ENCODE measurements at places on chromosomes 7 and 10. TPM values are rescaled to one million over a fixed set of nuclear protein-coding genes. Genes with fewer than 3 reads are reported as not detected.

DNA sequence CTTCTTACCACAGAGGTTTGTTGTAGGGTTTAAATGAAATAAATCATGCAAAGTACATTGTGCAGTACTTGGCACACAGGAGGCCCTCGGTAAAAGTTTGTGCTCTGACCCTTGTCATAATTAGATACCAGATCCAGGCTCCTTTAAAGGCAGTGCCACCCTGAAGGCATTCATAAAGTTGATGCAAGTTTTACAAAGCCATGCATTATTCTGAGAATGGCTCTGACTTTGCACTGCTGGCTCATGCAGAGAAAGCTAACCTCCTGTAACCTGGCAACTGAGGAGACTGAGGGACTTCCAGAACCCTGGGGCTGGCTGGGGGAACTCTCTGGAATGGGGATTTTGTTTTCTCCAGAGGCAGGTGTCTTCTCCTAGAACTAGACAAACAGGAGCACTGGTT is 570.9 kb downstream of the CCSER2 start:
- H3K4me1 ChIP-seq: no peaks in the 10 kb centered on the region
- H3K27ac ChIP-seq: no peak overlapping the region
- H3K4me3 ChIP-seq: no peak overlapping the region
- H3K27me3 ChIP-seq: no peaks in the 10 kb centered on the region
- DNase-seq: no peak

Gene ZNF727
- total RNA-seq: 0.24 TPM

GRCh38 chr10:42975005-42975493 is 101.8 kb upstream of the RET start:
- no peak overlapping the region for H3K4me3 ChIP-seq
- no peaks in the 10 kb centered on the region for H3K4me1 ChIP-seq
- H3K36me3 ChIP-seq: no peaks in the 10 kb centered on the region
- DNase-seq: no peak

- no peaks in the 10 kb centered on the region for H3K4me1 ChIP-seq
- no peak for DNase-seq
- H3K4me3 ChIP-seq: no peak overlapping the region
- H3K36me3 ChIP-seq: no peaks in the 10 kb centered on the region
Measured at GRCh38 chr7:41027428-41028115, 675.3 kb downstream of the INHBA start.

- no peaks in the 10 kb centered on the region for H3K36me3 ChIP-seq
- no peak for DNase-seq
- H3K27me3 ChIP-seq: peaks cover 10% of the 10 kb centered on the region
- H3K4me3 ChIP-seq: no peak overlapping the region
- no peak overlapping the region for H3K27ac ChIP-seq
Measured at GRCh38 chr7:149794661-149795060, 21.3 kb upstream of the ZNF467 start.
